OCI-M1 (cell line): ENCODE measurements at places on chromosomes 1 and 21.

- DNase-seq, result peak; percentile 95
Observed at GRCh38 chr1:216425577-216425976, 2.3 kb upstream of the USH2A start.

- DNase-seq, result no peak
Observed at GRCh38 chr1:238241607-238242006, 350.9 kb upstream of the ZP4 start.

DNA sequence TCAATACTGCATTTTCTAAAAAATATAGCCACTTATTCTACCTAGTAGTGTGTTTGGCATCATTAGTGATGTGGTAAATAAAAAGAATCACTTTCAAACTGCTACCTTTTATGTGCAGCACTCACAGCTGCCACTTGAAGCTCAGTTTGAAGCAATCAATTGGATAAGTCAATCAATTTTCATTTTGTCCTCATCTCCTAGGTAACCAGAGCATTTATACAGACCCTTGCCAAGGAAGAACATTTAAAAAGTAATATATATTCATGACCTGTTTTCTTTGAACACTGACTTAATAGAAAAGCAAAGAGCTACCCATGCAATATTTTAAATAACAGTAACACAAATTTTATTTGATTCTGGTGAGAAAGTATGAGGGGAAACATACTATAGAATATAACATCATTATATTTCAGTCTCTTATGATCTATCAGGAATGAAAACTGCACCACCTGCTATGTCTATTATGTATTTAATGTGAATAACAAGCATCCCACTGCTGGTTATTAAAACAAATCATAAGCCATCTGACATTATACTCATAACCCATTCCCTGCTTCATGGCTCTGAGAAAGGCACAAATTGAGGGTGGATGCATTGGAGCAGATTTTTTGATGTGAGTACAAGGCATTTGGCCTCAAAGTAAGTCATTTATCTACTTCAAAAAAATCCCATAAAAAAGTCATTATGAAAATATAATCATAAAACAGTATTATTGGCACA lies 168.4 kb upstream of the C21orf91 start:
- DNase-seq, result no peak

GRCh38 chr1:164591858-164592257 lies 32.9 kb downstream of the PBX1 start:
- DNase-seq, result no peak

GRCh38 chr21:29430576-29430975 lies 131.9 kb downstream of the BACH1 start:
- no peak for DNase-seq

GRCh38 chr1:3094863-3095780 lies 26.1 kb downstream of the PRDM16 start:
- no peak for DNase-seq

- no peak for DNase-seq
Observed at GRCh38 chr1:115797486-115797885, 29.0 kb upstream of the CASQ2 start.

- DNase-seq, result no peak
Observed at GRCh38 chr1:208939537-208940085, 643.9 kb upstream of the CAMK1G start.

DNA sequence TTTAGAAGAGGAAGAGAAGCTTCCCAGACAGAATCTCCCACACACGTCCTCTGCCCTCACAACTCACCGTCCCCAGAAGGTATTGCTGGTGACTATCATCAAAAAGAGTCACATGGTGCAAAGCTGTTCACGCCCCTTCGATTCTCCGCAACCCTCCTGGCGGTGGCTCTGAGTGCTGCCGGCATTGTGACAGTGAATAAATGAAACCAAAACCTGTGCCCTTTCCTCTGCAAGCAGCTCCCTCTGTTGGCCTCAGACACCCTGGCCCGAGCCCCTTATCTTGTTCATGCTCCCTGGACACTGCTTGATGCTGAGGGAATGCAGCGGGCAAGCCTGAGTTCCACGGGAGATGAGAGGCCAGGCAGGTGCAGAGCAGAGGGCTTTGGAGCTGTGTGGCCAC lies 510.3 kb downstream of the NPHP4 start:
- DNase-seq, result peak; percentile 3

DNA sequence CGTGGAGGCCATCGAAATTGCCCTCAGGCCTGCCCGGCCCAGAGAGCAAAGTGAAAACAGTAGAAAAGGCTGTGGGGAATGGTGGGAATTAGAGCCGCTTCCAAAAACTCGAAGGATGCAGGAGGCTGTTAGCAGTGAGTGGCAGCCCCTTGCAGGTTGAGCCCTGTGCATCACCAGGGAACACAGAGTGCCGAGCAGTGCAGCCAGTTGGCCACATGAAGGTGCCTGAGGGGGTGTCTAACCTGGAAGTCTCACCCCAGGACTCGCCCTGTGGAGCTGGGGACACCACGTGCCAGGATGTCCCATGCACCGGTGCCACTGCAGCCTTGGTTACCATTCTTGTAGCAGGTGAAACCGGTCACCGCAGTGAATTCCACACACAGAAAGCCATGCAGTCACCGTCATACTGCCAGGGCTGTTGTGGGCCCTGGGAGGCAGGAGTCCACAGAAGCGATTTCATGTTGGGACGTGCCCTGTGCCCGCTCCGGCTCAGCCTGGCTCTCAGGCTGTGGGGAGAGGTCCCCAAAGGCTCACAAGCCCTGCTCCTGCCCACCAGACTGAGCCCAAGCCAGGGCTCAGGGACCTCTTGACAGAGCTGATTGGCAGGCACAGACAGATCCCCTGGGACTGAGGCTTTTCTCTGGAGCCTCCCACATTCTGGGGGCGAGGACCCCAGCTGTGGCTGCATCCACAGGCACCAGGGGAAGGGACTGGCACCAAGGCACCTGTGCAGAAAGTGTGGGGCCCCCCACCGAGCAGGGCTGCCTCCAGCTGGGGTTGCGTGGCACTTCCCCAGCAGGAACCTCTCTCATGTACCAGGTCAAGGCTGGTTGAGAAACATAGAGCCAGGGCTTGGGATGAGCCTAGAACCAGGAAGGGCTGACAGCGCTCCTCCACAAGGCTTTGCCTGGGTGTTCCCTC lies 16.7 kb upstream of the ACTRT2 start:
- DNase-seq, result no peak

DNA sequence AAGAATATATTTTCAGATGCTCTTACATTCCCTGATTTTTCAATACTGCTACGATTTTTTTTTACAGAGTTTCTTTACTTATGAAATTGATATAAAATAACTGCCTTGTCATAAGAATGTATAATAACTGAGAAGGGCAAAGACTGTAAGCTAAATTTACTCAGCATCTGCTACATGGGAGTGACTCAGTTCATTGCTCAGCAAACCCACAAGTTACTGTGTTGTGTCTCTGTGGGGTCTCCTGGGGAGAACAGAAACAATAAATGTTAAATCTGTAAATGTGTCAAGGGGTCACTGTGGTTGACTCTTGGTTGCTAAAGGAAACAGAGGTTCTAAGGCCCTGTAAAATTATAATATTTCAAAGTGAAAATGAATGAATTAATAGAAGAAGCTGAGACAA lies 210.3 kb upstream of the CACYBP start:
- no peak for DNase-seq

DNA sequence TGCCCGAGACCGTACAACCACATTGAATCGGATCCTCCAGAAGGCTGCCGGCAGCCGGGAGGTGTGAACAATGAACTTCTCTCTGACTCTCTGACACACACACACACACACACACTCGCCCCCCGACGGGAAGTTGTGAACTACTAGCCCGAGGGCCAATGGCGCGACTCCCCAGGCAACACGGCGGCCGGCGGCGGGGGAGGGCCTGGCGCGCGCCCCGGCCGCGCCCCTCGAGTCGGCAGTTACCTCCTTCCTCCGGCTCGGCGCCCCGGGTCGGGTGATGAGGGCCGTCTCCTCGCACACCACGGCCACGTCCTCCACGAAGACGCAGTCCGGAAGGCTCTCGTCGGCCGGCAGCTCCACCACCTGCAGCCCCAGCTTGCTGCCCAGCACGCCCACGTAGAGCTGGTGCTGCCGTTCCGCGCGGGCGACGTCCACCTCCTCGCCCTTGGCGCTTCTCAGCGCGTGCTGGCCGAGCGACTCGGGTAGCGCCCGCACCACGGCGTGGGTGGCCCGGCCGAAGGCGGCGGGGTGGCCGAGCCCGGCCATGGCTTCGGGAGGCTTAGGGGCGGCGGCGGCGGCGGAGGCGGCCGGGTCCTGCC lies 361 bp downstream of the DDAH1 start:
- DNase-seq, result no peak

DNA sequence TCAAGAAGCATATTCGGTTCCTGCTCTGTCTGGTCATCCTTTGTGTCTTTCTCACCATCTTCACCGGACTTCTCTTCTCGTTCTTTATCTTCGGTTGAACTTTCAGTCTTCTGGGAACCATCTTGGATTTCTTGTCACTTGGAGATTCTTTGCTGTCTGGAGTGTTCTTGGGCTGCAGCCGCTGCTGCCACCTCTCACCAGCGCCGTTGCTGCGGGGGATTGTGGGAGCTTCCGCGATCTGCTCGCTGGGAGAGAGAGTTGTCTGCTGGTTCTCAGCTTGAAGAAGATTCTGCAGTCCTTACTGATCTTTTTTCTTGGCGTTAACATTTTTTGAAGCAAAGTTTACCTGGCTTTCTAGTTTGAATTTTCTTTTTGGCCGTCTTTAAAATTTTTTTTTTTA lies 1165.2 kb upstream of the PRMT6 start:
- DNase-seq, result no peak

DNA sequence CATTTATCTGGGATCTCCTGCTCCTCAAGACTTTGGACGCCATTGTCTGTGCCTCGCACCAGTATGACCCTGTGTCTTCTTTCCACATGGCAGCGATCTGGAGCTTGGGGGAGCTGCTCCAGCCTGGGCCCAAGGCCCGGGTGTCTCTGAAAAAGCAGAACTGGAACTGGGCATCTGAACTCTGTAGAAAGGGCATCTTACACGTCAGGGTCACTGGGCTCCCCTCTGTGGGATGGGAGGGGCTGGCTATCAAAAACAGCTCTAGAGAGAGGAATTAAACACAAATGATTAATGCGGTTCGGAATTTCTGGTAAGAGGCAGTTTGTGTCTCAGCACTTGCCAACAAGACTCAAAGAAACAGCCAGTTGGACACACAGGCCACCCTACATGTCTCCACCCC lies 16.1 kb downstream of the FCRL1 start:
- no peak for DNase-seq

GRCh38 chr1:99348397-99349132 lies 84.3 kb downstream of the PLPPR4 start:
- DNase-seq, result no peak

DNA sequence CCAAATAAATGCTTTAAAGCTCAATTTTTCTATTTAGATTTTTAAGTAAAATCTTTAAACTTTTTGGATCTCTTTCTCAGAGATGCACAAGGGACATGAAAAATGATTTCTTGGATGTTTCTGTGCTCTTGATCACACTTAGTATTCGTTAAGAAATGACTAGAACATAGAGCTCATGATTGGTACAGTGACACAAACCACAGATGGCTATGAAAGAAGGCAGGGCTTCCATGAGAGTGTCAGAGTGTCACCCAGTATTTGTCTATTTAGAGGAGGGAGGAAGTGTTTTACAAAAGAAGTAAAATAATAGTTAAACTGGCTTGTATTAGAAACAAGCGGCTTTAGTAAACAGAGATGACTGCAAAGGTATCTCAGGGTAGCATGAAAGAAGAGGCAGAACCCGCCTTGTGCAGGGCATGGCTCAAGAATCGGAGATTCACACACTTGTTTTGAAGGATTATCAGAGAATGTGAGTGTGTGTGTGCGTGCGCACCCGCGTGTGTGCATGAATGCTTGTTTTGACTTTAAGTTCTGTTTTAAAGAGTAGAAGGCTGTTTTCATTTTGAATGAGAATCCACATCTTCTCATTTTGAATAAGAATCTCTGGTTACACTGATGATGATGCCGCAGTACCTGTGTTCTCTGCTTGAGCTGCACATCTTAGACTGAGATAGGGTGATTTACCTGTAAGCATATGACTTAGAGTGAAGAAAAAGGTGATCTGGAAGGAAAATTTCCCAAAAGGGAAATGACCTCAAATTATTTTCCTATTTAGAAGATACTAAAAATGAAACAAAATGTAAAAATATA lies 82.1 kb downstream of the VPS26C start:
- DNase-seq, result no peak

GRCh38 chr1:205834751-205835150 lies 15.2 kb downstream of the PM20D1 start:
- DNase-seq, result no peak

DNA sequence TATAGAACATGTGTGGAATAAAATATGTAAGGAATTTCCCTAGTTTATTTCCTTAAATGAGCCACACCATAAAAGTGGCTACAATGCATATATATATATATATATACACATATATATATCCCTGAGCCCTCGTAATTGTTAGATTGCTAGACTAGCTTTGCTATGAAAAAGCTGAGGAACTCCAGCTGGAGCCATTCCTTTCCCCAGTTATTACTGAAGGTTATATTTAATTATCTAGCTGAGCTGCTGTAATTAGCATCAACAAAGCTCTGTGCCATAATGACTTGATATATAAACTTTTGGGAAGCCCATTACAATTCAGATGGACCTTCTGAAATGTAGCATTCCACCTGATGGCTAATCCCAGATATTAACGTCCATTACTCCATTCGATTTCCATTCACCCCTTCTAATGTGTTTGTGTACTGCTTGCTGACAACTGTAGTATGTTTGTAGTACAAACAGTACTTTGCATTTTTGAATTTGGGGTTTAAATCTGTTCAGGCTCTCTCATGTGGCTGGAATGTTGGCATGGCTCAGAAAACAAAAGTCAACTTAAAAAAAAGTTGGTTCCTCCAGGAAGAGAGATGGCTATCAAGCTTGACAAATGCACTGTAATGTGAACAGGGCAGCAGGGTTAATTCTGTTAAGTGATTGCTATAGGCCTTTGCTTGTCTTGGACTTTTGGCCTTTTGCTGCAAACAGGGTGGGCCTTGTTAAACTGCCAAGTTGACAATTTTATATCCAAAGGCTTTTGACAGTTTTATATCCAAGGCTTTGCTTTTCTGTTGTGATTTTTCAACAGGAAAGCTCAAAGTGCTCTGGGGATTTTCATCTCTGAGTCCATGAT lies 170.0 kb downstream of the LTN1 start:
- peak; percentile 34 for DNase-seq

DNA sequence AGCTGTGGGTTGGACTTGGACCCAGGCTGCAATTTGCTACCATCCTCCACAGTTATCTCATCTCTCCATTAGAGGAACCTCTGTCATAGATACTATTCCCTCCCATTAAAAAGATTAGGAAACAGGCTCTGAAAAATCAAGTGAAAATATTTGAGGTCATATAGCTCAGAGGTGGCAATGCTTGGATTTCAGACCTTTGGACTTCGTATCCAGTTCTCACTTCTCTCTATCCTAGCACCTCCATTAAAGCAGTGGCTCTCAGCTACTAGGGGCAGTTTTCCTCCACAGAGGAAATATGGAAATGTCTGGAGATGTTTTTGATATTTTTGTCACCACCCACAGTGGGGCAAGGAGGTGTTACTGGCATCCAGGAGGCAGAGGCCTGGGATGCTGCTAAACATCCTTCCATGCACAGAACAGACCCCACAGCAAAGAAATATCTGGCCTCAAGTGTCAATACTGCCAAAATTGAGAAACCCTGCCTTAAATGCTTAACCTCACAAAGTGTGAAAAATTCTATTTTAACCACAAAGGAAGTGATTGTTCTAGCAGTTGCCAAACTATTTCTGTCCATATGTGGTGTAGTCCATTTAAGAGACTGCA lies 54.1 kb downstream of the C8A start:
- DNase-seq, result peak; percentile 58
